ENCODE measurements at places on chromosomes 4 and X.
A peak's percentile ranks its signal among the peaks of the same experiment; 100 is the strongest.

DNA sequence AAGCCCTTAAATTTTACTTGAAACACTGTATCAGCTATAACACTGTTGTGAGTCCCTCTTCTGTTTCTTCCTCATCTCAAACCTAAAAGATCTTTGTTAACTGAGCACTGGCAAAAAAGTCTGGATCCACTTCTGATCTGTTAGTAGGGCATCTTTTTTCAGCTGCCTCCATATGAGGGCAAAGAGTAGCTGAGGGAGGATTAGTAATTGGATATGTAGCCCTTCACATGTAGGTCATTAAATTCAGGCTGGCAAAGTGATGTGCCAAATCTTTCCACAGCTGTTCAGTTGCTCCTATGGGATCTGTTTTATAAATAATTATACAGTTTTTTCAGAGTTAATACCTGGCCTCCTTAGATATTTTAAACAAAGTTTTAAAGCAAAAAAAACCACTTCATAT, 1.1 kb upstream of the TRMT10A start:
- no peaks in the 10 kb centered on the region for H3K36me3 ChIP-seq
- H3K27me3 ChIP-seq, result no peaks in the 10 kb centered on the region
- no peak for DNase-seq
- H3K4me3 ChIP-seq, result no peak overlapping the region
- peaks cover 5% of the 10 kb centered on the region for H3K4me1 ChIP-seq
- H3K27ac ChIP-seq, result no peak overlapping the region

GRCh38 chrX:101550751-101551379, 518 bp downstream of the ARMCX1 start:
- DNase-seq, result no peak
- H3K36me3 ChIP-seq, result peaks cover 7% of the 10 kb centered on the region
- H3K27me3 ChIP-seq, result no peaks in the 10 kb centered on the region

DNA sequence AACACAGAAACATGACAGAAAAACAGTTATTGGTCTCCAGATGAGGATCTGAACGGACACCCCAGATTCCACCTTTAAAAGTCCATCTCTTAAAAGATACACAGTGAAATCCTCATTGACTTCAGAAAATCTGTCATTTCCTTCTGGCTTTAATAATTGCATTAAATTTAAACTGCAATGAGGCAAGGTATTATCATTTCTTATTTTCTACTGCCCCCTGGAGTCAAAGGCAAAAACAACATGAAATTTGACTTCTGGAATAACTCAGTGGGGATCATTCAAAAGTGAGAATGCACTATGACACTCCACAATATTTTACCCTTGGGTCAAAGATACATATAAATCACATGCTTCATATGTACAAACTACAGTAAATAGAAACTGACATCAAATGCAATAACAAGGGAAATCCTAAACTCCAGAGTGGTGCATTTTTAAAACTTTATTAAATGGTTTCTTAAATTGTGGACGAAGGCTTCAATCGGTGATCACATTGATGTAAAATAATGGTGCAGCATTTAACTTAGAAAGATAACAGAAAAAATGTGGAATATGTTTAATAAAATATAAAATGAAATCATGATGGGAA, 56.4 kb upstream of the SPANXN1 start:
- no peaks in the 10 kb centered on the region for H3K4me1 ChIP-seq
- H3K27ac ChIP-seq, result no peak overlapping the region
- DNase-seq, result peak; percentile 53
- no peaks in the 10 kb centered on the region for H3K27me3 ChIP-seq
- no peaks in the 10 kb centered on the region for H3K36me3 ChIP-seq

- H3K36me3 ChIP-seq, result no peaks in the 10 kb centered on the region
- DNase-seq, result no peak
- H3K27ac ChIP-seq, result no peak overlapping the region
Observed at GRCh38 chr4:42543762-42544161, 113.1 kb downstream of the ATP8A1 start.

GRCh38 chr4:81555489-81555888, 83.8 kb upstream of the RASGEF1B start:
- no peak overlapping the region for H3K27ac ChIP-seq
- no peaks in the 10 kb centered on the region for H3K36me3 ChIP-seq
- no peak overlapping the region for H3K4me3 ChIP-seq
- no peaks in the 10 kb centered on the region for H3K27me3 ChIP-seq

DNA sequence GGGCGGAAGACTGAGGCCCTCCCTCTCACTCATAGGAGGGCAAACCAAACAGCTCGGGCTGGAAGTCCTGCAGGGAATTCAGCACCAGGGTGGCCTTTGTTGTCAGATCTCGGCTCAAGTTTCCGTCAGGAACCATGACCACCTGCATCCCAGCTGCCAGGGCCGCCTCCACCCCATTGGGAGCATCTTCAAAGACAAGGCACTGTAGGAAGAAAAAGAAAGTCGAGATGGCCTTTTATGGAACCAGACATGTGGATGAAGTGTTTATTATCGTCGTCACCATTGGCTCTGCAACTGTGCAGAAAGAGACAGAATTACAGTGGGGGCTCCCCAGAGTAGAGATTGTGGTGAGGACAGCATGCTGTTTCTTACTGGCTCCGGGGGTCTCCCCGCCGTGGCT, 97.2 kb upstream of the STS start:
- H3K27me3 ChIP-seq, result no peaks in the 10 kb centered on the region
- no peak overlapping the region for H3K4me3 ChIP-seq
- H3K36me3 ChIP-seq, result peaks cover 2% of the 10 kb centered on the region
- no peak for DNase-seq

DNA sequence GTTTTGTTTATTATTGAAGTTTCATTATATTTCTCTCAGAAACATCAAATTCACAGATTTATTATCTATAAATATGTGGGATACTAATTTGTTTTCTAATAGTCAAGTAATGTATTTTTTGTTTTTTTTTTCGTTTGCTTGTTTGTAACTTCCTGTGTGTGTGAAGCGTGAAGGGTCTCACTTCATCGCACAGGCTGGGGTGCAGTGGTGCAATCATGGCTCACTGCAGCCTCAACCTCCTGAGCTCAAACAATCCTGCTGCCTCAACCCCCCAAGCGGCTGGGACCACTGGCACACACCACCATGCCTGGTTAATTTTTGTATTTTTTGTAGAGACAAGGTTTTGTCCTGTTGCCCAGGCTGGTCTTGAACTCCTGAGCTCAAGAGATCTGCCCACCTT, 55.1 kb downstream of the SH3RF1 start:
- H3K27ac ChIP-seq, result no peak overlapping the region
- H3K4me3 ChIP-seq, result no peak overlapping the region
- peaks cover 5% of the 10 kb centered on the region for H3K36me3 ChIP-seq
- no peaks in the 10 kb centered on the region for H3K27me3 ChIP-seq
- peaks cover 2% of the 10 kb centered on the region for H3K4me1 ChIP-seq

- DNase-seq, result peak; percentile 46
- H3K36me3 ChIP-seq, result peaks cover 4% of the 10 kb centered on the region
- no peaks in the 10 kb centered on the region for H3K4me1 ChIP-seq
- H3K27me3 ChIP-seq, result no peaks in the 10 kb centered on the region
Observed at GRCh38 chr4:159191989-159192388, 89.1 kb downstream of the RAPGEF2 start.

DNA sequence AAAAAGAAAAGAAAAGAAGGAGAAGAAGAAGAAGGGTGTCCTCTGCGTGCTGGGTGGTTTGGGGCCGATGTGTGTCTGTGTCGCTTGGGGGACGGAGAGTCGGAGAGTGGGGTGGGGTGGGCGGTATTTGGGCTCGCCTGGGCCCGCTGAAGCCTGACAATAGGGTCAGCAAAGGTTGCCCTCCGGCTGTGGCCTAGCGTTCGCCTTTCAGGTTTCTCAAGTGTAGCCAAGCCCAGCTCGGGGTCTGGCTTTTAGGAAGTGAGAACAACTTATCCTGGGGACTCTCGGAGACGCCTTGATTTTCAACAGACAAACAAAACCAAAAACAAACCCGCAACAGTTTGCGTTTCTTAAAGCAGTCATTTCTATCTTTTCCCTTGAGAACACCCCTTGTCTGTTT, 4.1 kb upstream of the SOX3 start:
- peaks cover 12% of the 10 kb centered on the region for H3K4me1 ChIP-seq
- H3K27me3 ChIP-seq, result peaks cover 24% of the 10 kb centered on the region
- no peak overlapping the region for H3K4me3 ChIP-seq
- no peak for DNase-seq

DNA sequence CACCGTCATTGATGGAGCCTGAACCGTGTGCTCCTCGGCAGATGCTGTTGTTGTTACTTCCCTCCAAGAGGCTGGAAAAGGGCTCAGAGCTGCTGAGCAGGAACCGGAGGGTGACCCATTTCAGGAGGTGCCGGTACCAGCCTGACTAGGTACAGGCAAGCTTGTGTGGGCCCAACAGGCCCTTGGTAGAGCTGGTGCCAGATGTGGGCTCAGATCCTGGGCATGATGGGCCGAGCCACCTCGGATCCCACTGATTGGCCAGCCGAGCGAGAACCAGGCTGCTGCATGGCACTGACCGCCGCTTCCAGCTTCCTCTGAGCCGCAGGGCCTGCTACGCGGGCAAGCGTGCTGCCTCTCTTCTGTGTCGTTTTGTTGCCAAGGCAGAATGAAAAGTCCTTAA, 33.7 kb downstream of the NOP14 start:
- H3K27ac ChIP-seq, result no peak overlapping the region
- no peaks in the 10 kb centered on the region for H3K27me3 ChIP-seq
- H3K4me3 ChIP-seq, result no peak overlapping the region
- no peak for DNase-seq
- H3K36me3 ChIP-seq, result peaks cover 73% of the 10 kb centered on the region
- H3K4me1 ChIP-seq, result peaks cover 19% of the 10 kb centered on the region

DNA sequence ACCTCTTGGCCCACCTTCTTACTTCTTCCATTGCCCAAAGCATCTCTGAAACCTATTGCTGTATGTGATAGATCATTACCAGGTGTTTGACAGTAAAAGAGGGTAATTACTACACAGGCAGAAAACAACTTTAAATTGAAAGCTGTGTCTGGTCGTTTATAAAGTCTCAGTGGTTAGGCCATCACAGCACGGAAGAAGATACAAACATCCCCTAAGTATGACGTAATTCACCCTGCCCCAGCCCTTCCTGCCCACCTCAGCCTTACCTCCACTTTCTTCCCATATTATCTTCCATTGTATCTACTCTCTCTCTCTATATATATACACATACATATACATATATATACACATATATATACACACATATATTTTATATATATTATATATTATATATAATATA, 805.8 kb upstream of the PABPC4L start:
- H3K27ac ChIP-seq, result no peak overlapping the region
- no peaks in the 10 kb centered on the region for H3K4me1 ChIP-seq

- H3K27ac ChIP-seq, result peak overlapping the region; percentile 86
- peak; percentile 88 for DNase-seq
- H3K36me3 ChIP-seq, result no peaks in the 10 kb centered on the region
- H3K4me3 ChIP-seq, result no peak overlapping the region
Observed at GRCh38 chr4:6692806-6693205, 872 bp upstream of the S100P start.

DNA sequence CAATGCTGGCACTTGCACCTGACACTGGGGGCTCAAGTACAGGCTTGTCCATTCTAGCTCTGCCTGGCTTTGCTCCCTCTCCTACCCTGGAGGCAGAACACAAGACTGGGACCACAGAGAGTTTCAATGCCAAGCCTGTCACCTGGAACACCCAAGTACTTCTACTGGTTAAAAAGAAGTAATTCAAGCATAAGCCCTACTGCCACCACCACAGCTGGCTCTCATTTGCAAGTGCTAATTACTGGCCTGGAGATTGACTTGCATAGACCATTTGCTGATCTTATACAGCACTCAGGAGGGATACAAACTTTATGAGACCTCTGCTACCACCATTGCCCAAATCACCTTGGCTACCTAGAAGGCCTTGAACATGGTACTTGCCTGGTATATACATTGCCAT, 1550.9 kb downstream of the C4orf33 start:
- DNase-seq, result no peak
- no peaks in the 10 kb centered on the region for H3K36me3 ChIP-seq
- no peaks in the 10 kb centered on the region for H3K4me1 ChIP-seq
- H3K27ac ChIP-seq, result no peak overlapping the region
- H3K4me3 ChIP-seq, result no peak overlapping the region

DNA sequence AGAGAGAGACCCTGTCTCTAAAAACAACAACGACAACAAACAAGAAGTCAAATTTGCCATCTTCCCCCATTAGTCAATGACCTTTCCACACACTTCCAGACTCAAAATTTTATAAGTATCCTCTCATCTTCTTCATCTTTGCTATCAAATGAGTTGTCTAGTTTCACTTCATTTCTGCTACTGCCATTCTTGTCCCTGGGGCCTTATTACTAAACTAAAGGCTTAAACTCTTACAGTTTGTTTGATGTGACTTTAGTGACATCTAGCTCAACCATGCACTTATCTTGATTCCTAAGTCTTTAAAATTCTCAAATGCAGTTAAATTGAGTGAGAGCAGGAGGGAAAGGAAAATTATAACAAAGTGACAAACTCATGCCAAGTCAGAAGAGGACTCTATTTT, 271.8 kb upstream of the GK2 start:
- H3K27me3 ChIP-seq, result no peaks in the 10 kb centered on the region
- H3K4me1 ChIP-seq, result no peaks in the 10 kb centered on the region
- DNase-seq, result no peak

GRCh38 chr4:139368998-139369397, 66.7 kb upstream of the NDUFC1 start:
- peaks cover 15% of the 10 kb centered on the region for H3K36me3 ChIP-seq
- H3K4me3 ChIP-seq, result no peak overlapping the region
- no peak overlapping the region for H3K27ac ChIP-seq
- DNase-seq, result no peak
- no peaks in the 10 kb centered on the region for H3K27me3 ChIP-seq

DNA sequence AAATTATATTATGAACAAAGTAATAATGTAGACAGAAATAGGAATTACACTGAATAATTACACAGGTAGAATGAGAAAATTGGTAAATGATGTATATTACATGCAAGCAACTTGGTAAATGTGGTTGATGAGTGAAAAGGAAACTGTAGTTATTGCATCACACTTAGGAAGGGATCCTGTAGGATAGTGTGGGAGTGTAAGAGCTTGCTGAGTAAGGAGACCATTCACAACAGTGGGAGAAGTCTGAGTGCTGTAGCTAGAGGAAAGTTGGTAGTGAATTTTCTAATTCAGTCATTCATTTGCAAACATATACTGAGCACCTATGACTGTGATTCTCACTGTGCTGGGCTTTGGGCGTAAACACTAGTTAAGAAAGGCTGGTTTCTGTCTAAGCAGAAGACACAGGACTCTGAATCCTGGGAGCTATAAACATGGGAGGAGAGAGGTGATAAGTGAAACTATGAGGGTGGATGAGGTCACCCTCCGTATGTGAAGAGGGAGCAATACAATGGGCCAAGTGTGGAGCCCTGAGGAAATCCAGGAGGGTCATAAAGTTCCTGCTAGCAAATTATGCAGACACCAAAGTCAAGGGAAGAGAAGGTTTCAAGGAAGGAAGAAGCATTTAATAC, 14.2 kb upstream of the CPE start:
- H3K27me3 ChIP-seq, result no peaks in the 10 kb centered on the region
- no peak overlapping the region for H3K4me3 ChIP-seq
- peaks cover 2% of the 10 kb centered on the region for H3K4me1 ChIP-seq
- no peaks in the 10 kb centered on the region for H3K36me3 ChIP-seq
- DNase-seq, result no peak
- H3K27ac ChIP-seq, result no peak overlapping the region

GRCh38 chr4:110963662-110964280, 340.9 kb upstream of the PITX2 start:
- no peak overlapping the region for H3K4me3 ChIP-seq
- no peak for DNase-seq
- H3K4me1 ChIP-seq, result no peaks in the 10 kb centered on the region
- no peaks in the 10 kb centered on the region for H3K27me3 ChIP-seq
- no peaks in the 10 kb centered on the region for H3K36me3 ChIP-seq

Data from trophoblast cell (in vitro differentiated cells and primary cell).